Neural crest cell (in vitro differentiated cells): ENCODE measurements at places on chromosomes 1 and 21. TPM values are rescaled to one million over a fixed set of nuclear protein-coding genes. Genes with fewer than 3 reads are reported as not detected.

The ZFP69B gene
- total RNA-seq, result 14.3 and 15.7 TPM in 2 replicates

The ASCL5 gene
- total RNA-seq, result not detected in 2 replicates

- no peak for DNase-seq
Measured at GRCh38 chr1:191582169-191582568, 576.1 kb upstream of the RGS18 start.

- DNase-seq, result no peak
Measured at GRCh38 chr1:84462118-84462517, 16.9 kb upstream of the RPF1 start.

DNA sequence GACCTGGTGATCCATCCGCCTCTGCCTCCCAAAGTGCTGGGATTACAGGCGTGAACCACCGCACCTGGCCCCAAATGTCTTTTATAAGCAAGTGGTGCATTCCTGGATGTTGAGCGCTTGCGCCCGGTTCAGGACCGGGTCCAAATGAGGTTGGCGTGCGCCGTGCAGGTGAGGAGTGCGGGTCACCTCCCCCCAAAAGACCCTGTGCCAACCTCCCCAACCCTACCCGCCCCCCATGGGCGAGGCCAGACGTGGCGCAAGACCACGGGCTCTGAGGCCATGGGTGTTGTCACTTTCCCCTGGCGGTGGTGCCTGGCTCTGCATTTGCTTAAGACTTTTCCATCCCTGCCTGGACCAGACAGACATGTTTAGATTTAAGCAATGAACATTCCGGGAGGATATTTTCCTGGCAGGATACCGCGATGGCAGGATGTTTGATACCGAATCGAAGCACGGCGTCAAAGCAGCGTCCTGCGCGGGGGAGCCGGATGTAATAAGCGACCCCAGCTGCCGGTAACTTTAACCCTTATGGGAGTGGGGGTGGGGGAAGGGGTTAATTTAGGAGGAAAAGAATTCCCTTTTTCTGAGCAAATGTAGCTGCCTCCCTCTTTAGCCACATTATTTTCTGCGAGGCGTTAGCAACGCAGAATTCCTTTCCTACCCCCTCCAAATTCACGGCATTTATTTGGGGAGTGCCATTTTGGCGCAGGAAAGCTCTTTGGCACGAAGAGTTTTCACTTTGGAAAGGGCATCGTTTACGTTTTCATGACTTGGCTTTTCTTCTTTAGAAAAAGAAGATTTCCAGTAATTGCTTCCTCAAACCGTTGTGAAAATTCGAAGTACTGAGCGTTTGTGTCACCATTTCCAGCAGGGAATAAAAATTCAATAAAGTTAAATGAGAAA, 27.8 kb upstream of the RNF187 start:
- peak; percentile 62 for DNase-seq

- peak; percentile 45 for DNase-seq
Measured at GRCh38 chr1:119275145-119276134, 93.1 kb upstream of the HAO2 start.

GRCh38 chr1:150543500-150544143, 5.6 kb upstream of the ADAMTSL4 start:
- DNase-seq, result no peak

DNA sequence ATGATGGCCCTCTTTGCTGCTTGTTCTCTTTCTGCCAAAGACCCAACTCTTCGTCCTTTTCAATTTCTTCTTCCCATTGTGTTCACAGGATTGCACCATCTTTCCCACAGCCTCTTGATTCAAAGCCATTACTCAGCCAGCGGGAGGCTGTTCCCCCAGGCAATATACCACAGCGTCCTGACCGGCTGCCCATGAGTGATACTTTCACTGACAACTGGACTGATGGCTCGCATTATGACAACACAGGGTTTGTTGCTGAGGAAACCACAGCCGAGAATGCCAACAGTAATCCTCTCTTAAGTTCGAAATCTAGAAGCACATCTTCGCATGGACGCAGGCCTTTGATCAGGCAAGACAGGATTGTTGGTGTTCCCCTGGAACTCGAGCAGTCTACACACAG, 167.4 kb downstream of the LRRC40 start:
- DNase-seq, result no peak

DNA sequence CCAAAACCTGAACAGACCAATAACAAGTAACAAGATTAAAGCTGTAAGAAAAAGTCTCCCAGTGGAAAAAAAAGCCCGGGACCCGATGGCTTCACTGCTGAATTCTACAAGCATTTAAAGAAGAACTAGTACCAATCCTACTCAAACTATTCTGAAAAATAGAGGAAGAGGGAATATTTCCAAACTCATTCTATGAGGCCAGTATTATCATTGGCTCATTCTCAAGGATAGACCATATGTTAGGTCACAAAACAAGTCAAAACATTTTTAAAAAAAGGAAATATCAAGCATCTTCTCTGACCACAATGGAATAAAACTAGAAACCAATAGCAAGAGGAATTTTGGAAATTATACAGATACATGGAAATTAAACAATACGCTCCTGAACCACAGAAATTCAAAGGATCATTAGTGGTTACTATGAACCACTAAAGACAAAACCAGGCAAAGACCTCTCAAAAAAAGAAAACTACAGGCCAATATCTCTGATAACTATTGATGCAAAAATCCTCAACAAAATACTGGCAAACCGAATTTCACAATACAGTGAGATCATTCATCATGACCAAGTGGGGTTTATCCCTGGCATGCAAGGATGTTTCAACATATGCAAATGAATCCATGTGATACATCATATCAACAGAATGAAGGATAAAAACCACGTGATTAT, 13.9 kb upstream of the IL20 start:
- DNase-seq, result no peak
